A549 treated with Hydrocortisone at 1 μM for 4 hours (cell line): ENCODE measurements at places on chromosomes 1 and 21. TPM values are rescaled to one million over a fixed set of nuclear protein-coding genes. Genes with fewer than 3 reads are reported as not detected.

SPRR1A gene
- not detected in 5 replicates for total RNA-seq

AMY2B gene
- 0.45 to 0.68 TPM (median 0.49 TPM) in 5 replicates for total RNA-seq

FMO1 gene
- total RNA-seq, result not detected in 5 replicates

SDHB gene
- 96.8 to 109 TPM (median 108 TPM) in 5 replicates for total RNA-seq

DRAXIN gene
- total RNA-seq, result 0.03 to 0.09 TPM (median 0.05 TPM) in 5 replicates

CELA2B gene
- total RNA-seq, result 0.14 TPM in 1 of 5 replicates, not detected in the others

UBE2U gene
- not detected in 5 replicates for total RNA-seq

S100A2 gene
- total RNA-seq, result 19.0 to 37.7 TPM (median 28.0 TPM) in 5 replicates

CCDC30 gene
- 0.53 to 1.2 TPM (median 0.76 TPM) in 5 replicates for total RNA-seq

ADAMTS5 gene
- total RNA-seq, result not detected in 5 replicates

TRABD2B gene
- total RNA-seq, result 2.6 to 4.7 TPM (median 3.3 TPM) in 5 replicates

RGS1 gene
- total RNA-seq, result not detected in 5 replicates

MAPKAPK2 gene
- 78.9 to 90.6 TPM (median 89.4 TPM) in 5 replicates for total RNA-seq

CSMD2 gene
- total RNA-seq, result not detected in 5 replicates

NTPCR gene
- total RNA-seq, result 80.6 to 92.6 TPM (median 82.9 TPM) in 5 replicates

TARDBP gene
- 165 to 282 TPM (median 185 TPM) in 5 replicates for total RNA-seq

KCNE2 gene
- total RNA-seq, result not detected in 5 replicates

CSF1 gene
- 16.7 to 17.9 TPM (median 17.0 TPM) in 5 replicates for total RNA-seq

SEC16B gene
- 0.55 to 0.93 TPM (median 0.83 TPM) in 5 replicates for total RNA-seq

SH2D1B gene
- 0.06 to 0.15 TPM (median 0.12 TPM) in 5 replicates for total RNA-seq

RYR2 gene
- 0.01 to 0.18 TPM (median 0.05 TPM) in 5 replicates for total RNA-seq

G0S2 gene
- total RNA-seq, result 3.8 to 4.6 TPM (median 4.0 TPM) in 5 replicates

ADAM15 gene
- total RNA-seq, result 84.2 to 106 TPM (median 101 TPM) in 5 replicates

LCE2D gene
- total RNA-seq, result not detected in 5 replicates

AMIGO1 gene
- total RNA-seq, result 0.86 to 1.3 TPM (median 1.1 TPM) in 5 replicates

TRIM58 gene
- total RNA-seq, result not detected in 5 replicates

TDRD5 gene
- 0.03 to 0.05 TPM (median 0.05 TPM) in 3 of 5 replicates, not detected in the others for total RNA-seq

CHAF1B gene
- total RNA-seq, result 10.9 to 12.7 TPM (median 12.1 TPM) in 5 replicates

NR5A2 gene
- total RNA-seq, result 2.4 to 4.4 TPM (median 3.5 TPM) in 5 replicates

ADPRS gene
- total RNA-seq, result 24.5 to 33.0 TPM (median 29.2 TPM) in 5 replicates

TMOD4 gene
- 0.25 to 0.44 TPM (median 0.27 TPM) in 3 of 5 replicates, not detected in the others for total RNA-seq

RSPH1 gene
- total RNA-seq, result 0.63 to 0.93 TPM (median 0.84 TPM) in 5 replicates

ZNF678 gene
- 1.2 to 1.8 TPM (median 1.6 TPM) in 5 replicates for total RNA-seq

CYP2J2 gene
- 0.10 to 0.16 TPM (median 0.10 TPM) in 3 of 5 replicates, not detected in the others for total RNA-seq

ZBTB8OS gene
- total RNA-seq, result 36.7 to 43.6 TPM (median 40.6 TPM) in 5 replicates

SPATA45 gene
- not detected in 5 replicates for total RNA-seq

GRHL3 gene
- total RNA-seq, result 0.79 to 1.0 TPM (median 0.84 TPM) in 5 replicates

SPATA21 gene
- 0.05 to 0.14 TPM (median 0.05 TPM) in 4 of 5 replicates, not detected in the other for total RNA-seq

KCNJ6 gene
- 2.9 to 5.1 TPM (median 5.1 TPM) in 5 replicates for total RNA-seq

F13B gene
- total RNA-seq, result 0.05 to 0.08 TPM (median 0.07 TPM) in 5 replicates
